Stimulated activated CD4-positive, alpha-beta T cell treated with anti-CD3 and anti-CD28 coated beads, Interleukin-12 subunit alpha, Interleukin-12 subunit beta, amount 100 ng/mL, for 4 hours (primary cell): ENCODE measurements at places on chromosomes 16 and 17.

DNA sequence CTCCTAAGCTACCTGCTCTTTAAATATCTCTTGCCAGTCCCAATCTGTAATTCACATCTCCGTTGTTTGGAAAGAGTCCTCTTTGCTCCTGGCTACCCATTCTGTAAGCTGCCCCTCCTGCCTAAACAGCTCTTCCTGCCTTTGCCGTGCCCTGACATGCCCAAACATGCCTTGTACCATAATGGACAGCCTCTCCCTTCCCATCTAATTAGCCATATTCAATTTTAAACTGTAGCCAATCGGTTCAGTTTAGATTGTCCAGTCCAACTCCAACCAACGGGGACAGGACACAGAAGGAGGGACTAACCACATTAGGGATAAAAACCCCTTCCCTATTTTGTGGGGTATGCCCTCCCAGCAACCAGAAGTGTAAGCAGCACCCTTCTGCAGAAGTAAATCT is 30.6 kb upstream of the CLEC3A start:
- DNase-seq: no peak

DNA sequence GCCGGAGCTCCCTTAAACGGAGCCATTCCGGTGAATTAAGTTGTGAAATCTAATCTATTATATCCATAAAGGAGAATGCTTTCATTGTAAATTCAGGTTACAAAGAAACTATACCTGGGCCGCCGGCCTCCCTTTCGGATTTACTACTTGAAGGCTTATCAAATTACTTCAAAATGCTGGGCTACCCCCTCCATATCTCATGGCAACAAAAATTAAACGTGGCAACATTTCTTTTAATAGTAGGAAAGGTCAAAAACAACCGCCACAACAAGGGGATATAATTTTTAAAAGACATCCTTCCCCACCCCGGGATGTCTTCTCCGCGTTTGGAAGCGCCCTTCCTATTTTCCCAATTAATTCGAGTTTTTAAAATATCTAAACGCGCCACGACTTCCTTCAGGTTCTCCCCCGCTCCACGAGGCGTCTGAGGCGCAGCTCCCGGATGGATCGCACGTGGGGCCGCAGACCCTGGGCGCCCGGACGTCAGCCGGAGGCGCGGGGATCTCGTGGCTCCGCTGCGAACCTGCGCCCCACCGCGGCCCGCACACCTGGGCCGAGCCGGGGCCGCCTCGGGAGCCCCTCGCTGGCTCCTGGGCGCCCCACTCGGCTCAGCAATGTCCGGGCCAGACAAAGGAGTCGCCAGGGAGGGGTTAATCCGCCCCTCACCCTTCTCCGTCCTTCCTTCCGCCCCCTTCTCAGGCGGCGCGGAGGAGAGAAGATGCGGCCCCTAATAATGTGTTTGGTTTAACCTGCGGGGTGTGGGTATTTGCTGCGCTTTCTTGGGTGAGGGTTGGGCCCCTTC is 47.4 kb upstream of the SLC38A10 start:
- DNase-seq: no peak

DNA sequence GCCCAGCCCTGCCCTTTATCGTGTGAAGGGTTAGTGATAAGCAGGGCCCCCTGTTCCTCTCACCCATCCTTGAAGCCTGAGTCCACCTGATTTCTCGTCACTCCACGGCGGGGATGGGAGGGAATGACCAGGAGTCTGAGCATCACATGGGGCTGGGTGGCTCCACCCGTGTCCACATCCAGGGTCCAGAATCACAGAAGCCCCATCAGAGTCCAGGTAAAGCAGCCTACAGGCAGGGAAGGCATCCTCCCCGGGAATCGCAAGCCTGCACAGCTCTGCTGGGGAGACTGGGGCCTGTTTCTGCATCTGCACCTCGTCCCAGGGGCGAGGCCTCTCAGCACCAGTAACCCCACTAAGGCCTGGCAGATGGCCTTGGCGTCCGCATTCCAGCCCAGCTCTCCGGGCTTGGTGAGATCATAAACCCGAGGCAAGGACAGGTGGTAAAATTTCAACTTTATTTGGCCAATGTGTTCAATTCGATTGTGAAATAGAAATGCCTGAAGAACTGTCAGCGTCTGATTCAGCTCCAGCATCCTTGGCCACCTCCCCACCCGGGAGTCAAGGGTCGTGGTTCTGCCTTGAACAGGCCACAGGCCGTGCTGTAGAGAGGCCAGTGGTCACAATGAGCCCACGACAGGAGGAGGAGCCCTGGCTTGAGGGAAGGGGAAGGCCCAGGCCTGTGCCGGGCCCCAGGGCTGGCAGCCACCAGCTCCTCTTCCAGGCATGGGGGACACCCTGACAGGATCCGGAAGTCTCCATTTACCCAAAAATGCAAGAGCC is 8.1 kb upstream of the PPP1R27 start:
- no peak for DNase-seq

DNA sequence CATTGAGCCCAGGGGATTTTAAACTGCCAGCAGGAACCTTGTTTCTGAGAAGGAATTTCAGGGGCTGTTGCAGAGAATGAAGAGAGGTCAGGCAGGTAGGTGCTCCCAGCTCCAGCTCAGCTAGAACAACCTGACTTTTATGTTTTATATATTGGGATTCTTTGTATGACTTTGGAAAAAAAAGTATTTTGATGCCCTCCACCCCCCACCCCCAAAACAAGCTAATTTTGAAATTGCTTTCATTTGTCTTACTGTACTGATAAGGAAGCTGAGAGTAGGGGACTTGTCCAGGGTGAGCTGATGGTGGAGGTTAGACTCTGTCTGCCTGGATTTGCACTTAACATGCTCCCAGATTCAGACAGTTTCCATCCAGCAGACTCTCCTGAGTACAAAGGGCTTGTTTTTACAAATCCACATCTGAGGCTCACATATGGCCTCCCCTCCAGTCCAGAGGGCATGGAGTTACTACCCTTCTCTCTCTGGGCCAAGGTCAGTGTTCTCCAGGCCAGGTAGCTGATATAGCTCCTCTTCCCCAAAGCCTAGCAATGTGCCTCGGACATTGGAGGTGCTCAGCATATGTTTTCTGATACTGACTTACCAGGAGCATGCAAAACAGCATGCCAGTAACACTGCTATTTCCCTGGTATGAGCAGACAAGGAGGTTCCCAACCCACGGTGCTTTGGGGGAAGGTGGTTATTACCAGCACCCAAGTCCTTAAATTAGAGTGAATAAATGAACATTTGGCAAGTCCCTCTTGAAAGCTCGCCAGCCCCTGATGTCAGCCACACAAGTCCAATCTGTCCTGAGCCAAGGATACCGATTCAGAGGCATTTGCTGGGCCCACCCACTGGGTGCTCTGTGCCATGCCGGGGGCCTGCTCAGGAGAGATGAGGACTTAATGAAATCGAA is 11.3 kb downstream of the STX1B start:
- no peak for DNase-seq

- DNase-seq: no peak
These were observed 61.1 kb downstream of the TOM1L2 start for GRCh38 chr17:17911001-17911613.

DNA sequence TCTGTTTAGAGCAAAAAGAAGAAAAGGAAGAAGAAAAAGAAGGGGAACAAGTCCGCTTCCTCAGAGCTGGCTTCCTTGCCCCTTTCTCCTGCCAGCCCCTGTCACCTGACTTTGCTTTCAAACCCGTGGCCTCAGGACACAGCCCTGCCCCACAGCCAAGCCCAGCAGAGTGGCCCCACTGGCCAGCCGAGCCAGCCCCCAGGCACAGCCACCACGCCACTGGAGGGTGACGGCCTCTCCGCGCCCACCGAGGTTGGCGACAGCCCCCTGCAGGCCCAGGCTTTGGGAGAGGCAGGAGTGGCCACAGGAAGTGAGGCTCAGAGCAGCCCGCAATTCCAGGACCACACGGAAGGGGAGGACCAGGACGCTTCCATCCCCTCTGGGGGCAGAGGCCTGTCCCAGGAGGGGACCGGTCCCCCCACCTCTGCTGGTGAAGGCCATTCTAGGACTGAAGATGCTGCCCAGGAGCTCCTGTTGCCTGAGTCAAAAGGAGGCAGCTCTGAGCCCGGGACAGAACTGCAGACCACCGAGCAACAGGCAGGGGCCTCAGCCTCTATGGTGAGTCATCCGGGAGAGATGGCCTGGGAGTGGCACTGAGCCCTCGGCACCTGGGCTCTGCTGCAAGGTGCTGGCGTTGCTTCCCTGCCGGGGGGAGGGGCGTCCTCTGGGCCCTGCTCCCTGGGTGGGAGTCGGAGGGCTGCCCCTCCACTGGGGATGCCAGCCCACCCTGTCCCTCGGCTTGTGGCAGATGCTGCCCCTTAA is 27.3 kb downstream of the RNF213 start:
- DNase-seq: no peak

GRCh38 chr16:77223184-77223583 is 24.0 kb downstream of the SYCE1L start:
- DNase-seq: peak; percentile 13

GRCh38 chr17:3502466-3502865 is 26.7 kb downstream of the ASPA start:
- DNase-seq: no peak

GRCh38 chr17:45752246-45752645 is 31.9 kb upstream of the CRHR1 start:
- DNase-seq: no peak

- peak; percentile 73 for DNase-seq
These were observed 5.3 kb upstream of the CDR2L start for GRCh38 chr17:74981979-74982662.

GRCh38 chr17:59199398-59199797 is 10.4 kb upstream of the SMG8 start:
- no peak for DNase-seq

DNA sequence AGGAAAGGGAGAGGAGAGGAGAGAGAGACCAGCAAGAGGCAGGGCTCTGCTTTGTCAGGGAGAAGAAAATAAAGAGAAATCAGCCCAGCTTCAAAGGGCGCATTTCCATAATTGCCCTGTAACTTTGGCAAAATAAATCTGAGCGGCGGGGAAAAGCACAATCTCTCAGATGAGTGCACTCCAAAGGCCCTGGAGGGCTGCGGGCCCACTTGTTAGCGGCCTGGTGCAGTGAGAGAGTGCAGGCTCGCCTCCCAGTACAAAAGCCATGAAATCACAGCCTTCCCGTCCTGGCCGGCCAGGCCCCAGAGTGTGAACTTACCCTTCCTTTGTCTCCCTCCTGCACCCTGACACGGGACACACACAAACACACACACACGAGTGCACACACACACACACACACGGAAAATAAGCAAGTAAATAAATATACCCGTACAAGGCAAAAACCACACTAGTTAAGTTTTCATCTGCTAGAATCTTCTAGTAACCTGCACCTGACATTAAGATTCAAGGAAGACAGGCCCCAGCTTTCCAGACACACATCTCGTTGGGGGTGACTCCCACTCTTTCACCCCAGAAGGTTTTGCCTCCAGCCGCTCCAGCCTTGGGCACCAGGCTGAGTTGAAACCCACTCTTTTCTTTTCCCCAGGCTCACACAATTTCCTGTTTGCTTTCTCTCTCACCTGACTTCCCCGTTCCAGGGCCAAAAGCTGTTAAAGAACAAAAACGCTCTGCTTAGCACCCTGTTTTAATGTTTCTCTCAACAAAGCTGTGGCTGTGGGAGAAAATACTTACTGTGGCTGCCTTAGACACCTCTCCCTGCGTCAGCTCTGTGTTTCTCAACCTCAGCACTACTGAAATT is 8.5 kb downstream of the IRX3 start:
- no peak for DNase-seq

DNA sequence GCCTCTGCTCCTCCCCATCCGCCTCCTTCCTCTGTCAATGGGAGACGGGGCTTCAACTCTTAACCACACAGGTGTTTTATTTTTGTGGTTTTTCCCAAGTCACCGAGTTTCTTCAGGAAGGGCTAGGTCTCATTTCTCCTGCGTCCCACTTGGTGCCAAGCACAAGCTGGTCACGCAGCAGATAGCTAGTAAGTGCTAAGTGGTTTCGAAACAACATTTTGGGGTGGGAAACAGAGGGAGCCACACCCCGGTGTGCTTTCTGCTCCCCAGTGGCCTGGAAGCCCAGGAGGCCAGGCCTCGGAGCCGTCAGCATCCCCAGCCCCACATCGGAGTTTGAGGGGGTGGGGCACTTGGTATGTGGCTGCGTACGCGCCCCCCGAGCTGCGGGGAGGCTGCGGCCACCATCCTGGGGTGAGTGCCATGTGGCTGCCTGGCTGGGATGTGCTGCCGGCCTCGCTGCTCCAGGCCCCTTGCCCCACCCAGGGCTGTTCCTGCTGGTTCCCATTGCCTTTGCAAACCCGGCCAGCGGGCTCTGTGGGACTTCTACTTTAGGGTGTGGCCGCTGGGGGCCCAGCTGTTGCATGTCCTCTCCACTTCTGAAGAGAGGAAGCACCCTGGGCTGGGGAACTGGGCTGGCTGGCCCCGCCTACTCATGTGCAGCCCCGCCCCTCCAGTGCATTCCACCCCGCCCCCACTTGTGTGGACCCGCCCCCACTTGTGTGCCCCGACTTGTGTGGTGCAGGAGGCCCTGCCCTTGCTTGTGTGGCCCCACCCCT is 55.6 kb downstream of the BAIAP2 start:
- DNase-seq: peak; percentile 17

GRCh38 chr17:21058098-21058893 is 15.5 kb upstream of the USP22 start:
- DNase-seq: no peak

DNA sequence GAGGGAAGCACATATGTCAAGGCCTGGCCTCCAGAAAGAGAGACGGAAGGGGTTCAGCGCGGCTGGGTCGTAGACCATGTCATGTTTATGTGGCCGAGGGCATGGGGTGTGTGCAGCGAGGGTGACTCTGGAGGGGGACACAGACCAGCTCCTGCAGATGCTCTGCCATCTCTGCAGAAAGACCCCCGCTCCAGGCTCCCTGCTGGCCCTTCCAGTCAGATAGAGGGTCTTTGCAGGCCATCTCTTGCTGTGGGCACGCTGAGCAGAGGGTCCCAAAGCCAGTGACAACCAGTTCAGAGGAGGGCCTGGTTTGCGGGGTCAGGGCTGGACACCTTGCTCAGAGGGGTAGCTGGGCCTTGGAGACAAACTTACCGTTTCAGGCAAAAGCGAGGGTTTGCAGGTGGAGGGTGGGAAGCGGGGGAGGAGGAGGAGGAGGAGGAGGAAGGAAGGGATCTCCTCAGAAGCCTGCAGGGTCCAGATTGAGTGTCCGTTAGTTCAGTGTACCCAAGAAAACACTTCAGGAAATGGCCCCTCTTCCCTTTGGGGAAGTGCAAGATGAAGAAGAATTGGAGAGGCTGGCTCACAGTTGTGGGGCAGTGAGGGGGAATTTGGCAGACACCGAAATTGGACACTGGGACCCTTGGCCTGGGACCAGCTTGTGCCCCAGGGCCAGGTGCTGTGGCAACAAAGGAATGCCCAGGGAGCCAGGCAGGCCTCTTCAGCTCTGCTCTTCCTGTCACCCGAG is 102.8 kb downstream of the CMIP start:
- no peak for DNase-seq

GRCh38 chr17:80882323-80882722 is 109.3 kb upstream of the CHMP6 start:
- no peak for DNase-seq

GRCh38 chr17:78791840-78792709 is 10.0 kb upstream of the CYTH1 start:
- no peak for DNase-seq
